Left colon (tissue), 2 donors: ENCODE measurements at places on chromosomes 7 and 10. TPM values are rescaled to one million over a fixed set of nuclear protein-coding genes. Genes with fewer than 3 reads are reported as not detected.

NOS3 gene
- 5.4 TPM for total RNA-seq

MYL7 gene
- not detected for total RNA-seq

SLC26A3 gene
- total RNA-seq = 2,382 TPM

DYDC1 gene
- not detected for total RNA-seq

WDR37 gene
- 16.9 TPM for total RNA-seq

VSTM2A gene
- total RNA-seq = 1.6 TPM

AVPI1 gene
- 43.8 TPM for total RNA-seq

NPY gene
- not detected for total RNA-seq

CYP3A7 gene
- total RNA-seq = 0.34 TPM

UTF1 gene
- not detected for total RNA-seq

GPER1 gene
- 7.2 TPM for total RNA-seq

ASAH2B gene
- total RNA-seq = 7.5 TPM

PROSER2 gene
- 10.3 TPM for total RNA-seq

PRPF18 gene
- 22.4 TPM for total RNA-seq
